Hippocampal formation (tissue), 2 donors: ENCODE measurements at places on chromosomes 5 and 9.
A peak's percentile ranks its signal among the peaks of the same experiment; 100 is the strongest.

GRCh38 chr5:17431272-17432050 lies 66.6 kb upstream of the TAF11L2 start:
- no peak for DNase-seq

DNA sequence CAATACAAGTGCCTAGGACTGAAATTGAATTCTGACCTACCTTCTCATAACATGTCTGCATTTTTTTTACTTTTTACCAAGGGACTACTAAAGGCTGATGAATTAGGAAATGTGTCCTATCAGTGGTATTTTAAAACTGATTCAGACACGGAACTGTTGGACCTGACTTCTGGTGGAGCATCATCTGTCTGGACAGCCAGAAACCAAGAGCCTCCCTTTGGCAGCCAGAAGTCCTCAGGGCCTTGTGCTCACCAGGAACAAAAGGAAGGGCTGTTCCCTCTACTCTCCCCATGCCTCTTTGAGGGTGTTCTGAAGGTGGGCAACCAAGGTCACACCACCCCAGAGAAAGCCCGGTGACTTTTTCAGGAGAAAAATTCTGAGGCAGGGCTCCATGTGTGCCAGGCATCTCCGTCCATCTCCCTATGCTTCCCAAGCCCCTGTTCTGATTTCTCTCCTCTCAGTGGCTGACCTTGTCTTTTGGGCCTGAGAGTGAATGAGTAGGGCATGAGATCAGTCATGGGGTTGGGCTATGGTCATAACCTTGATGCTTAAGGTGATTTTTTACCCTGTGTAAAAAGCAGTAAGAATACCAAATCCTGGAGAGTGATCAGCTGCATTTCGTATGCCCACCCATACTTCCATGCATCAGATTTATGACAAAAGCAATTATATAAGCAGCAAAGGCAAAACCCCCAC lies 143.7 kb downstream of the SCAMP1 start:
- DNase-seq = no peak

GRCh38 chr5:134466241-134467069 lies 54.8 kb upstream of the CDKN2AIPNL start:
- DNase-seq = peak; percentile 81

DNA sequence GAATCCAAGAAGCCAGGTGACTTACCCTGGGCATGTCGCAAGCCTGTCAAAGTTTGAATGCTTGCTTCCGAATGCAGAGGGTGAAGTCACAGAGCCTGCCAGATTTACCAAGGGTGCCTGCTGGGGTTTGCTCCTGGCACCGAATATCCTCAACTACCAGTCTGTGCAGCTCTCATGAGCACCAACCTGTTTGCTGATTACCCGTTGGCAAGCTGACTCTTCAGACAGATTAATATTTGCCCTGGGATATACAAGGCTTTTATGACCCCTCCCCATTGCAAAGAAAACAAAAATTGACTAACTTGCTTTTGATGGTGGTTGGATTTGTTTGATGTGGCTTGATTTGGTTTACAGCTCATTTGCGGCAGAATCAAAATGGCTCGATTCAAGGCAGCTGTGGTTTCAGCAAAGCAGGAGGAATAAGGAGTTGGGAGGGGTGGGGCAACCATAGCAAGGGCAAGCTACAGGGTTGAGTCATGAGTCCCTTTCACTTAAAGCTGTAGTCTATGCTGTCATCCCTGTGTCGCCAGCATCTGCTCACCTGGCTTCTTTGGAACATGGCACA lies 82.3 kb upstream of the AGXT2 start:
- no peak for DNase-seq

GRCh38 chr9:119773823-119774222 lies 404.6 kb upstream of the BRINP1 start:
- no peak for DNase-seq

- DNase-seq = peak; percentile 84
Measured at GRCh38 chr5:98768160-98768959, 5.1 kb upstream of the RGMB start.
